ENCODE measurements at places on chromosomes 3 and 15.
A peak's percentile ranks its signal among the peaks of the same experiment; 100 is the strongest.

- no peak for DNase-seq
Observed at GRCh38 chr3:172814738-172815137, 64.2 kb downstream of the ECT2 start.

DNA sequence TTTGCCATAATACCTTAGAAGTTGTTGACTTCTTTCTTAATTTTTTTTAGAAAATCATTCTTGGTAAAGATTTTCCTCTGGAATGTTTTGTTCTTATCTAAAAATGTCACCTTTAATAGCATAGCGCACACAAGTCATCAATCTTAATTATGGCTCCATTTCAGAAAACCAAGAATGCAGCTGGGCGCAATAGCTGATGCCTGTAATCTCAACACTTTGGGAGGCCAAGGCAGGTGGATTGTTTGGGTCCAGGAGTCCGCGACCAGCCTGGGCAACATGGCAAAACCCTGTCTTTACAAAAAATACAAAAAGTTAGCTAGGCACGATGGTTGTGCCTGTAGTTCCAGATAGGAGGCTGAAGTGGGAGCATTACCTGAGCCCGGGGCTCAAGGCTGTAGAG lies 125.6 kb upstream of the EOMES start:
- DNase-seq = no peak

DNA sequence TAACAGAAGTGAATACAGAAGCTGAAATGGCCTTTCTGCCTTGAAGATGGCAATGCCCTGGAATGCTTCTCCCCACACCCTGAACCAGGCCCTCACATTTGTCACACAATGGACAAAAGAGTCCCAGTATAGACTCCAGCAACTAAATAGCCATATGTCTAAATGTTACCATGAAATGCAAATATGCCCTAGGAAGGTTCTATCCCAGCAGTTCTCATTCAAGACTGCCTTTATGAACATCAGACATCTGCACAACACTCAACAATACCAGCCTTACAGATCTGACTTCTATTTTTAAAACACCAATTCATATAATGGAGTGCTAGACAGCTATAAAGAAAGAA lies 7.9 kb downstream of the ITGB5 start:
- DNase-seq = no peak

DNA sequence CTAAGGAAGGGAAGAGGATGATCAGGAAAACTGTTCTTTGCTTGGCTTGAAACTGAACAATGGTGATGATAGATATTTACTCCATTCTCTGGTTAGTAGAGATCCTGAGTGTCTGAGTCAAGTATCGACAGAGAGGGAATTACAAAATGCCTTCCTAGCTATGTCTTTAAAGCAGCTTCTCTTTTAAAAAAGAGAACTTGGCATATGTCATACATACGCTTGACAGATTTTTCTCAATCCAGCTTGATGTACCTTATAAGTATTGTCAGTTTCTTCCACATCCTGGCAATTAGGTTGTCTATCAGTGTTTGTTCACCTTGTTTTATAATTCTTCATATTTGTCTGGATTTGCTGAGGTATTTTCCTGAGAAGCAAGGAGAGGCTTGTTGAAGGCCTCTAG lies 5.0 kb upstream of the EPHB1 start:
- DNase-seq = no peak

DNA sequence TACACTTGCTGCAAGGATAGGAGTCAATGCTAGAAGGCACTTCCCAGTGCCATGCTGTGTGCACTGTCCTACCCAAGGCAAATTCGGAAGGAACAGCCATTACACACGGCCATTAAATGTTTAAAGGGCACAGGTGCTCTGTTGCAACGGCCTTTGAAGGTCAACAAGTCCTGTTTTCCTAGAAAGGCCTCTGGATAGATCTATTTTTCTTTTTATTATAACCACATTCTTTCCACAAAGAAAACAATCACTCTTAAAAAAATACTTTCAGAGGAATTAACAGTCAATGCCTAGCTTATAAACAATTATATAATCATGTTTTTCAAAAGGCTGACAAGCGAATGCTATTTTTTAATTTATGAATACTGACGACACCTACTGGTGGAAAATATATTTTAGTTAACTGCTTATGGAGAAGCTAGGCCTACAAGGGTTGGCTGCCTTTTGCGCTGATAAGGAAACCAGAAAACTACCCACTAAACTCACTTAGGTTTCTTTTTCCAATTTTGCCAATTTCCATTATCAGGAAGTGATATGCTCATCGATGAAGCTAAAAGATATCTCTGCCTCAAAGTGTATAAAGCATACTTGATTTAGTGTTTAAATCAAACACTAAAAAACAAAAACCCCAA lies 2.4 kb downstream of the ARHGEF3 start:
- DNase-seq = no peak

GRCh38 chr3:11607816-11608215 lies 35.9 kb downstream of the VGLL4 start:
- no peak for DNase-seq

GRCh38 chr3:195394700-195395099 lies 48.1 kb downstream of the ACAP2 start:
- DNase-seq = no peak

GRCh38 chr3:99780749-99781148 lies 36.9 kb upstream of the CMSS1 start:
- DNase-seq = no peak

GRCh38 chr15:73324496-73325170 lies 44.1 kb downstream of the HCN4 start:
- no peak for DNase-seq

GRCh38 chr3:43997316-43997715 lies 244.4 kb upstream of the TOPAZ1 start:
- no peak for DNase-seq

DNA sequence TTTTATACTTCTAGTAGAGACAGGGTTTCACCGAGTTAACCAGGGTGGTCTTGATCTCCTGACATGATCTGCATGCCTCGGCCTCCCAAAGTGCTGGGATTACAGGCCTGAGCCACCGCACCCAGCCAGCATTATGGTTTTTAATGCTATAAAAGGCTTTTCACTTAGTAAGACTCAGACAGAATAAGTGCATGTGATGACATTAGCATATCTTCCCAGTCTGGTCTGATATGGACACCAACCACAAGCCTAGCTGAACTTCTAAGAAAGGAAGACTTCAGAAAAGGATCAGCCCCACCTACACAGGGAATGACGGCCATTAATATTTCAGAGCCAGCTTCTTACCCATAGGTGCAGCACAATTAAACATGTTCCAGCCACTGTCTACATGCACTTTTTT lies 27.0 kb downstream of the GRK7 start:
- DNase-seq = no peak

DNA sequence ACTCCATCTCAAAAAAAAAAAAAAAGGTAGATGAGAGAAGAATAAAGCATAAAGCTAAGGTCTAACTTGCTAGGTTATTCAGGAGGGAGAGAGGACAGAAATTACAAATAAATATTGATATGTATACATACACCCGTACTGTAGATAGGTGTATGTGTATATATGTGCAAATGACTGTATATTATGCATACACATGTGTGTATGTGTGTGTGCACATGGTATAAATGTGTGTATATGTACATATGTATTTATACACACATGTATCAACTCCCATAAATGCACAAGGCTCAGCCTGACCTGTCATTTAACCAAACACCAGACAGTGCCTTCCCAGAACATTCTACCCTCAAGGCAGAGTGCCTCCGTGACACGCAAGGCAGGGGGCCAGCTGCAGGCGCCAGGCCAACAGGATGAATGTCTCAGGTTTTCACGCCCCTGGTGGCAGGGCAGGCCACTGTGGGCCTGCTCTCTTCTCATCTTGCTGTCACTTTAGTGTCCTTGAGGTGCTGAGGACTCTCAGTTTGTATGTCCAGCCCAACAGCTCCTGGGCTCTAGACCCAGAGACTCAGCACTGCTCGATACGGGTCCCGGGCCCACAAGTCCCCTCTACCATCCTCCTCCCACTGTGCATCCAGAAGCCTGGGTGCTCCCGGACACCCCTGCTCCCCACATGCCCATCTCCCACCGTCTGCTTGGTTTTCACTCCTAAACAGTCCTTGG lies 40.4 kb downstream of the TM2D3 start:
- no peak for DNase-seq

DNA sequence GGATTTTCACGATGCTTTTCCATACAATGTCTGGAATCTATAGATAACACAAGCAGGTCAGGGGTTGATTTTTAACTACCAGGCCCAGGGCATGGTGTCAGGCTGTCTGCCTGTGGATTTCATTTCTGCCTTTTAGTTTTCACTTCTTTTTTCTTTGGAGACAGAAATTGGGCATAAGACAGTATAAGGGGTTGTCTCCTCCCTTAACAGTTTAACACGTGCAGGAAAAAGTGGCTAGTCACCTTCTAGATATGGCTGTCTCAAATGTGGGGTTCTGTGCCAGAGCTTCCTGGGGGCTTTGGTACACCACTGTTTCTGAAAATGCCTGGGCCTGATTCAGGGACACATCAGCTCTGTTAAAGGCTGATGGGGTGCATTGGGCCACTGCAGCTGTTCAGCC lies 7.4 kb upstream of the ZNF589 start:
- DNase-seq = no peak

- DNase-seq = no peak
Observed at GRCh38 chr3:79167651-79168416, 600.0 kb downstream of the ROBO1 start.

DNA sequence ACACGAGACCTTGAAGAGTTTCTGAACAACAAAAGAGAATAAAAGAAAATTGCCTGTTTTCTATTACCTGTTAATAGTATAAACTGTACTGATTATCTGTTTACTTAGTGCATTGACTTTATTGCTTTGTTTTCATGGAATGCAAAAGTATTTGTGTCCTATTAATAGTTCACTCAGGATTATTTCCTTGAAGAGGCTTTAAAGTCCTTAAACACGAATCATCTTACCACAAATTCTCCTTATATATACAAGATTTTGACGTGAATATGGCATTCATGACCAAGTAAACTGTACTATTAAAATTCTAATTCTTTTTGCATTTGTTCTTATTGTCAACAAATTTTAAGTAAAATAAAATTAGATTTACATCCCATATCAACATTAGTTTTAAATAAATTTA lies 513.0 kb downstream of the NTRK3 start:
- DNase-seq = no peak

DNA sequence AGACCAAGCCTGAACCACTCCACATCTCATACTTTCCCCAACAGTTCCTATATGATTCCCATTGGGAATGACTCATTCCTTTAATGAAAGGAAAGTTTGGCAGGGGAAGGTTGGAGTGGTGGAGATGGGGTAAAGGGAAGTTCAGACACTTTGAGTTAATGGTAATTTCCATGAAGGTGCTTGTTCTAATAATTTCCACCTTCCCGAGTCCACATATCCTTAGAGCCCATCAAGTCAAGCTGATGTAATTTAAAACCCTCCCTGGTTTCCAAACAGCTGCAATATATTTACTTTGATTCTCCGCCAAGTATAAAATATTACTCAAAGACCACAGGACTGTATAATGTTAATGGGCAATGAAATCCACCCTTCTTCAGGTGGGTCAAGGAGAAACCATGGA lies 95.0 kb upstream of the GALNT15 start:
- no peak for DNase-seq

GRCh38 chr3:129560911-129561594 lies 18.1 kb downstream of the H1-8 start:
- DNase-seq = no peak

DNA sequence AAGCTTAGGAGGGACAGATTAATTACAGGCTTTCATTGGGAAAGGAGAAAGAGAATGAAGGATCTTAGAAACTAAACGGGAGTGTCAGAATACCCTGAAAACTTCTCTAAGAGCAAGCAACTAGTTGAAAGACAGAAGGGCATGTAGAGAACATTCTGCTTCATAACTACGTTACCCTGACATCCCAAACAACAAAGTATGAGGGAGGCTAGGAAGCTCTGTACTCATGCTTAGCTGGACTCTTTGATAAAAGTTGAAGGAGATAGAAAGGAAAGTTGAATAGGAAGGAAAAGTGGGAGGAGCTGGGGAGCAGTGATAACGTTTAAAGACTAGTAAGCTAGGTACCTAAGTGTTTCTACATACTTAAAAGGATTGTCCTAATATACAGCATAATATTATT lies 64.2 kb downstream of the SEMA6D start:
- no peak for DNase-seq

- DNase-seq = peak; percentile 74
Observed at GRCh38 chr3:48268381-48268935, 27.6 kb downstream of the ZNF589 start.

All from stimulated activated CD4-positive, alpha-beta T cell treated with anti-CD3 and anti-CD28 coated beads, Interleukin-2, amount 100 ng/mL, for 48 hours (primary cell).